ENCODE measurements at places on chromosomes 16 and 17.

GRCh38 chr17:27376637-27377547, 79.4 kb upstream of the KSR1 start:
- DNase-seq = no peak

DNA sequence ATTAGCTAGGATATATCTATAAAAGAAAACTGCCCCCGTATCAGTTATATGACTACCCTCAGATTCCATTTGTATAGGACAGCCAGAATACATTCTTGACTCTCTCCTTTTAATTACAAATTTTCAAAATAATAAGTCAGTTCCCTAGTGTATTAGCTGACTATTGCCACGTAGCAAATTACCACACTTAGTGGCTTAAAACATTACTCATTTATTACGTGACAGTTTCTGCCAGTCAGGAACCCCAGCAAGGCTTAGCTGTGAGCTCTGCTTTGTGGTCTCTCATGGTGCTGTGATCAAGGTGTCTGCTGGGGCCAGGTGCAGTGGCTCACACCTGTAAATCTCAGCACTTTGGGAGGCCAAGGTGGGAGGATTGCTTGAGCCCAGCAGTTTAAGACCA, 13.9 kb upstream of the SCNN1B start:
- no peak for DNase-seq

- no peak for DNase-seq
Observed at GRCh38 chr16:66561381-66562080, 4.7 kb upstream of the CMTM1 start.

DNA sequence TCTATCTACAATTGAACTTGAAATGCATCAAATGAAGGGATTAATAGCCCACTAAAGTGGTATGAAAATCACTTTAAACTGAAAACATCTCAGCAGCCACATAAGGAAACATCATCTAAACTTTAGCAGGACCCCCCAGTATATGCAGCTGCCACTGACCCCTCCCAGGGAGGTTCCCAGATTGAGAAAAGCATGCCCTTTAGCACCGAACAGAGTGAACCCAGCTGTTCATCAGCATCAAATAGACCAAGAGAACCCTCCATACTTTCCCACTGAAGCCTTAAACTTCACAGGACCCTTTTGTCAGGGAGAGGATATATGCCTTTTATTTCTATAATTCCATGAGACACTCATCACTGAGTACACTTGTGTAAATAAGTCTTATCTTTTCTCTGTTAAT, 44.6 kb downstream of the MYH10 start:
- no peak for DNase-seq

DNA sequence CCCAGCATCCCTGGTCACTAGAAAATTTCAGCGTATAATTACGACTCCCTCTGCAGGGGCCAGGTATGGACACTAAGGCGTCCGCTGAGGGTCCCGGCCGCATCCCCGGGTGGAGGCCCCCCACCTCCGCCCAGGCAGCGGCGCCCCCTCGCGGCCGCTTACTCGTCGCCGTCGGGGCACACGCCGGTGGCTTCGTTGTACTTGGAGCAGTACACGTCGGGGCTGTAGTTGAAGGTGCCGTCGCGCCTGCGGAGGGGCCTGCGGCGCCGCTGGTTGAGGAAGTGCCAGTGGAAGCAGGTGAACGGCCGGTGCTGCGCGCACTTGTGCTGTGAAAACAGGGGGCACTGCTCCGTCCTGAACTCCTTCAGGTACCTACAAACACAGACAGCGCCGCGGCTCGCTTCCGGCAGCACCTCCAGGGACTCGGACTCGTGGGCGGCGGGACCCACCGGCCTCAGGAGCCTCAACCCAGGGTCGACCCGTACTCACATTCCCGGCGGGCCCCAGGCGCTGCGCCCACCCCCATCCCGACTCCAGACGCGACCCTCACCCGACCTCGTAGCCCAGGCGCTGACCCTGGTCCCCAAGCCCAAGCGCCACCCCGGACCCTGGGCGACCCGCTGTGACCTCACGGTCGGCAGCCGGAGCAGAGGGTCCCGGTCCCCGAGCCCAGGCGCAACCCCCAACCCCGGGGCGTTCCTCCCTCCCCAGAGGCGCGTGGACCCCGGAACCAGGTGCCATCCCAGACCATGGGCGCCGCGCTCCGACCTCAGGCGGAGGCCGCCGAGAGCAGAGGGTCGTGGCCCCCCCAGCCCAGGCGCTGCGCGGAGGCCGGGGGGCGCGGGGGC, 596 bp downstream of the UNKL start:
- peak; percentile 74 for DNase-seq

- no peak for DNase-seq
Observed at GRCh38 chr16:88781140-88782077, 3.6 kb downstream of the PIEZO1 start.

GRCh38 chr17:82332669-82333278, 792 bp downstream of the SECTM1 start:
- peak; percentile 73 for DNase-seq

- DNase-seq = no peak
Observed at GRCh38 chr16:13561291-13562070, 358.5 kb upstream of the ERCC4 start.

DNA sequence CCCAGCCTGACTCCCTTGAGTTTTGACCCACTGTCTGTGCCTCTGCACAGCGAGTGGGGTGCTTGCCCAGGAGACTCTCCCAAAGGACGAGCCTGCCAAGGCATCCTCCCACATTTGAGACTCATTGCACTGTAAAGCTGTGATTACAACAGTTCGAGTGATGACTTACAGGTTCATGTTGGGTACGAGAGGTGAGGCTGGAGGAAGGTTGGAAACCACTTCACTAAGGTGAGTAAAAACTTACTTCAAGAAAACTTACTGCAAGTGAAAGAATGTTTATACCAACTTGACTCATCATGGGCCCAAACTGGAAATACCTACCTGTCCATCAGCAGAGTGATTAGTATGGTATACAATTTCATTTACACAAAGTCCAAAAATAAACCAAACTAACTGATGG, 360.1 kb upstream of the CDH11 start:
- DNase-seq = no peak

- peak; percentile 73 for DNase-seq
Observed at GRCh38 chr17:72591289-72592241, 470.7 kb downstream of the SOX9 start.

Measured in RWPE2 (cell line).